ENCODE measurements at places on chromosomes 2 and 18.

- no peak for DNase-seq
Observed at GRCh38 chr18:31509571-31509970, 11.6 kb downstream of the DSG2 start.

GRCh38 chr2:223046470-223047040 is 5.4 kb upstream of the KCNE4 start:
- DNase-seq: no peak

GRCh38 chr2:14634182-14634488 is 1.6 kb downstream of the LRATD1 start:
- no peak for DNase-seq

- DNase-seq: no peak
Observed at GRCh38 chr2:202950592-202950991, 38.5 kb downstream of the CARF start.

DNA sequence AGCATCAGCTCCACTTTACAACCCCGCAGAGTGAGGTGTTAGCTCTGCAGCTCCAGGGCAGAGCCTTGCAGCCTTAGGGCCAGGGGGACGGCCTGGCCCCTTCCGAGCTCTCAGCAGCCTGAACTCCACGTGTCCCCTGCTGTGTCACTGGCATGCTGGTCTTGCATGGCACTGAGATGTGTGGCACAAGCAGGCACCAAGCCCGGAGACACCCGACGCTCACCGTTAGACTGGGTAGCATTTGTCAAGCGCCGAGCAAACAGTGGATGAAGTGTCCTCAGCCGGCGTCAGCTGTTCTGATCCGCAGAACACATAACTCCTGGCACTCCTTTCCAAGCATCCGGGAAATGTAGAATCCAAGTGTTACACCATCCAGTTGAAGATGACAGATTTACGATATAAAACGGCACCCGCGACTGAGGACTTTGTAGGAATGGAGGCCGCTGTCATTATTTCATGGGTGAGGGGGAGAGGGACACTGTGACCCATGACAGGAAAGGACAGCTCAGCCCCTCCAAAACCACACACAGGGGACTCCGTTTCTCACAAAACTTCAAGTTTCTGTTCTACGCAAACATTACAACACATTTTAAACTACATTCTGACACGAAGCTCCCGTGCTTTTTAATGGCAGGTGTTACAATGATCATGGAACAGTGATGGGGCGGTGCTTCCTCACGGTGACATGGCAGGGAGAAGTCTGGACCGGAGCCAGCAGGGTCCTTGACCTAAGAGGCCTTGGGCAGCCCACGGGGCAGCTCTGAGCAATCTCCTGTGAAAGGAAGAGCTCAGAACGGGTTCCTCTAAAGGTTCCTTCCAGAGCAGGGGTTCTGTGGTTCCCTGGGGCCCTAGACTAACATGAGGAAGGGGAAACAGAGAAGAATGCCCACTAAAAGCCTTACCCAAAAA is 89.4 kb downstream of the HDAC4 start:
- no peak for DNase-seq

GRCh38 chr18:45014047-45014501 is 333.4 kb downstream of the SETBP1 start:
- DNase-seq: peak; percentile 5

Measured in anterior cingulate cortex (tissue), 58 donors.